ENCODE measurements at places on chromosomes 5 and 9.

DNA sequence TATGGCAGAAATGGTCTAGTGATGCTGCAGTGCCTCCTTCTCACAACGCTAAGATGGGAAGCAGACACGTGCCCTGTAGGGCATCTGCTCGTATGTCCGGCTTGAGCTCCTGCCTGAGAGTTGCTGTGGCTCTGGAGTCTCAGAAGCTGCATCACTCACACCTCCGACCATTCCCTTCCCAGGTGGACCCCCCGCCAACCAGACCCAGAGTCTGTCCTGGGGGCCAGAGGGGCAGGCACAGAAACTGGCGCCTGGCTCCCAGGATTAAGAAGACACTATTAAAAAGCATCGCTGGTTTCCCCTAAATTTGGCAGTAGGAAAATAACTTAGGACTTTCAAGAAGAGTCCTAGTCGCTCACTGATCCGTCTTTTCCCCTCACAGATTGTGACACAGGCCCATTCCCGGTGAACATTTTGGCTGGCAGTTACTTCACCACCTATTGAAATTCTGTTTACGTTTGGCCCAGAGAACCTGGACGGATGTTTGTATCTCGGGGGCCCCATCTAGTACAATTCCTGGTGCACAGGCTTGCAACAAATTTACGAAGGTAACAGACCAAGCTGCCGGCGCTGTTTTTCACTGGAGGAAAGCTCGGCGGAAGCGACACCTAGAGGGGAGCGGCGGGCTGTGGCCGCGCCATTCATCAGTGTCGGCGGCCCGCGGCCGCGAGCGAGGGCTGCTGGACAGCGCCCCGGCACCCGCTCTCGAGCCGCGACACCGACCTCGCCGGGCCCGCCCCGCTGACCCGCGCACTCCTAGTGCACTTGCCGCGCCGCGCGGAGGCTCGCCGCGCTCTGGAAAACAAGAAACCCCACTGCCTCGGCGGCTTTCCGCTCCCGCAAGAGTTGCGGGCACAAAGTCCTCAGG is 1.6 kb downstream of the FSTL4 start:
- no peak for DNase-seq

DNA sequence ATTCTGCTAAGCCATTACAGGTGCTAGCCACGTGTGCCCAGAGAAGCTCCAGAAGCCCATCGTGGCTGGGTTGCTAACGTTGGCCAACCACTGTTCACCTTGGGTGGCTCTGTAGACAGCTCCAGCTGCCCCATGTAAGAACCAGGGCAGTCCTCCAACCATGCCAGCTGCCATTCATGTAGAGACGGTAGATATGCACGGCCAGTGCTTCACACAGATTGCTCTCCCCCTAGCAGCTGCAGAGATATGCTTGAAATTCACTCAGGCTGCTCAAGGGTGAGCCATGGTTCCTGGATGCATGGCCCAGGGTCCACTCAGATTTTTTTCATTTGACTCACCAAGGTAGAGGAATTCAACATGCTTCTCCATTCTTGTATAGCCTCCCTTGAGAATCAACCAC is 31.0 kb downstream of the GADD45G start:
- DNase-seq, result no peak

DNA sequence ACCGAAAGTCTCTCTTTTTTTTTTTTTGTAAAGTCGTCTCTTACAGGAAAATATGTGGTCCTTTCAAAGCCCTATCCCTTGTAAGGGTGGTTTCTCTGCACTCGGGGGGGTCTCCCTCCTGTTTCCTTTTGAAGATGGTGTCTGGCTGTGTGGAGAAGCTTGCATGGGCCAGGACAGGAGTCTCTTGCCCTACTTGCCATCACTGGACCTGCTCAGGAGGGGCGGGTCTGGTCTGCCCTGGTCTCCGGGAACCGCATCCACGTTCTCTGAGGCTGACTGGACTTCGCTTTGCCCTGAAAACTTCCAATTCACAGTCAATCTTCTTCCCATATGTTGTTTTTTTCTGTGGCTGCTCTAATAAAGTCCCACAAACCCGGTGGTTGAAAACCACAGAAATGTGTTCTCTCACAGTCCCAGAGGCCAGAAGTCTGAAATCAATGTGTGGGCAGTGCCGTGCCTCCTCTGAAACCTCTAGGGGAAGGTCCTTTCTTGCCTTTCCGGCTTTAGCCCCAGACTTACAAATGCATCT is 92.9 kb upstream of the IER5L start:
- no peak for DNase-seq

GRCh38 chr9:114223564-114224246 is 68.4 kb downstream of the COL27A1 start:
- no peak for DNase-seq

DNA sequence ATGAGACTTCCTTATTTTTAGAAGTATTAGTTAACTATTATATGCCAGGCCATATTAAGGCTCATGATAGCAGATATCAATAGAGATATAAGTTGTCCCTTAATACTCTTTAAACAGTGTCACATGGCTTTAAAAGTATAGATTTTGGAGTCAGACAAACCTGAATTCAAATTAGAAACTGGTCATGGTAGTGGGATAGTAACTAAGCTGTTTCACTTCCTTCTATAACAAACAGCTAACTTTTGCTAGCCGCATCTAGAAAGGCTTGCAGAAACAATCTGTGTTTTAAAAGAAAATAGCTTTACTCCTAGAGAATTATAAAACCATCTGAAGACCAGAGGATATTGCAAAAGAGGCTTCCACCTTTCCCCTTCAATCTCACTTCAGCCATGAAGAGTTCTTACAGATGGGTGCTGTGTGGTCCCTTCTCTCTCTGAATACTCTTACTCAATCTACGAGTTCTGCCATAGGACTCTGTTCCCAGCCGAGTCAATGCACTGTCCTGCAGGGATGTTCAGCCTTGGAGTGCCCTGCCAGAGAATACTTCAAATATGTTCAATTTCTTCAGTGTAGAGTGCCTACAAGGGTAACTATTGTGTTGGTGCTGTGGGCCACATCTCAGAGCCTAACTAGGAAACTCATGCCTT is 810.2 kb downstream of the EFNA5 start:
- DNase-seq, result no peak

GRCh38 chr9:135321580-135321979 is 158.0 kb upstream of the PPP1R26 start:
- DNase-seq, result no peak

DNA sequence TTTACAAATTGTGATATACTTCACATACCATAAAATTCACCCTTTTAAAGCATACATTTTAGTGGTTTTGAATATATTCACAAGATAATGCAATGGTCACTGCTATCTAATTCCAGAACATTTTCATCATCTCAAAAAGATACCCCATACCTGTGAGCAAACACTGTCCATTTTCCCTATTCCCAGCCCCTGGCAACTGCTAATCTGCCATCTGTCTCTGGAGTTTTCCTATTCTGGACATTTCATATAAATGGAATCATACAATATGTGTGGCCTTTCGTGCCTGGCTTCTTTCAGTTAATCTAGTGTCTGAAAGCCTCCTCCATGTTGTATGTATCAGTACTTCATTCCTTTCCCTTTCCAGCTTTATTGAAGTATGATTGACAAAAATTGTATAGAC is 14.7 kb downstream of the SNX30 start:
- no peak for DNase-seq

- no peak for DNase-seq
These were observed 76.5 kb upstream of the ATG10 start for GRCh38 chr5:81895307-81895706.

- no peak for DNase-seq
These were observed 109.8 kb downstream of the DENND1A start for GRCh38 chr9:123820139-123820538.

- DNase-seq, result no peak
These were observed 144.3 kb downstream of the CDH12 start for GRCh38 chr5:22708770-22709328.

DNA sequence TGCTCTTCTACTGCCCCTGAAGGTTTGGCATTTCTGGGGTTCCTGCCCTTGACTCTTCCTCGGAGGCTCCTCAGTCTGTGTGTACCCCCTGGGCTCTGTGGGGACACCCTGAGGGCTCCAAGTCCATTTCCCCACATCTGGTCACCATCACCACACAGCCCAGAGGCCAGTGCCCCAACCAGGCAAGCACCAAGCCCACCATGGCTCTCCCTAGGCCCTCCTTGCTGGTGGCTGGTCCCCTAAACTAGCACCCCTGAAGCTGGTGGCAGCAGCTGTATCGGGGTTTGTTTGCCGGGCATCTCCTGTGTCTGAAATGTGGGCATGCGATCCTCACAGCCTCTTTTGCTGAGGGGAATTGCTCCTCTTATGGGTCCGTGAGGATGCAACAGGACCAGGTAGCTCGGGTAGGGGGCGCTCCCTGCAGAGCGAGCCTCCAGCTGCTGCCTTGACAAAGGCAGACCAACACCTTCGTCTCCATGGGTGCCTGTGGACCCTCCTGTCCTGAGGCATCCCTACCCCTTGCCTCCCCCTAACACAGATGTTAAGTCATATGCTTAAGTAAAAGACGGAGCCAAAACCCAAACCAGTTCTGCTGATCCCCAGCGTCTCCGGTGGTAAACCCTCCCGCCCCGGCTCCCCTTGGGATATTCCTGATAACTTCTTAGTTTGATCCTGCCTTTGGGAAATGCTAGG is 138.9 kb upstream of the IRX4 start:
- no peak for DNase-seq

GRCh38 chr5:68316469-68316868 is 100.9 kb downstream of the PIK3R1 start:
- DNase-seq, result no peak

DNA sequence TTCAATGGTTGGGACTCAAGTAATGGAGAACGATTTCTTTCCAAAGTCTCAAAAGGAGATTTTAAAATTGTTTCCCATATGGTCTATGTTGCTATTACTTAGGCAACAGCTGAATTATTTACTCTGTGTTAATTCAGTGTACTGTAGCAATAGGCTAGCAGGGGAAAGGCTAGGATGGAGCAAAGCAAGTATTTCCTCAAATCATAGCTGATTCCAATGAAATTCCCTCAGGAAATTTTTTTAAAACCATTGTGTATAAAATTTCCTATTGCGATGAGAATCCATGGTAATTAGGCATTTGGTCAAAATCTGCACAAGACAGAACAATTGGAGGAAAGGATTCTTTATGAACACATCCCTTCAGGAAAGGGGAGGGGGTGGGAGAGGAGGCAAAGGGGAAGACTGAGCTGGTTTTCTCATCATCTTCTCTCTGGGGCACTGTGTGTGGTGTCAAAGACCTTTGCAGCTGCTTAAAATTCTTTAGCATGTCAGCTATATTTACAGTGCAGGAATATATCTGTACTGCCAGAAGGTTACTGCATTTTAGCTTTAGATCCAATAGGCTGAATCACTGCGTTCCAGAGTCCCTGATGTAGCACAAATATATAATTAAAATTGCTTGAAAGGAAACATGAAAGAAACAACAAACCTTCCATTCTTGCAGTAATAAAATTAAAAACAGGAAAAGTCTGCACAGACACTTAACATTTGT is 95.3 kb downstream of the ZNF608 start:
- no peak for DNase-seq

- DNase-seq, result no peak
These were observed 19.1 kb downstream of the NNT start for GRCh38 chr5:43622074-43622473.

All from T-helper 9 cell (primary cell).